Glutamatergic neuron (in vitro differentiated cells): ENCODE measurements at places on chromosomes 13 and 19. TPM values are rescaled to one million over a fixed set of nuclear protein-coding genes. Genes with fewer than 3 reads are reported as not detected.

Gene ZNF132
- 4.9 TPM for total RNA-seq

Gene PTH2
- total RNA-seq = 2.5 TPM

Gene PRR22
- 3.1 TPM for total RNA-seq

Gene PSG2
- not detected for total RNA-seq

Gene ZNF71
- total RNA-seq = 48.2 TPM

Gene ZNF888
- 3.8 TPM for total RNA-seq

Gene ZNF587
- total RNA-seq = 65.0 TPM

Gene HNRNPM
- 184 TPM for total RNA-seq

Gene HIF3A
- total RNA-seq = 4.4 TPM

Gene CCDC70
- not detected for total RNA-seq

Gene ZNF415
- total RNA-seq = 12.7 TPM

Gene LIN7B
- total RNA-seq = 32.6 TPM

Gene XRCC1
- 39.5 TPM for total RNA-seq

Gene ERF
- 28.0 TPM for total RNA-seq

Gene TIMM13
- 91.5 TPM for total RNA-seq

Gene FBXO17
- 5.5 TPM for total RNA-seq

Gene AMER2
- total RNA-seq = 1.5 TPM

Gene OR7D2
- total RNA-seq = not detected

Gene CEACAM8
- not detected for total RNA-seq

Gene TMEM190
- 3.7 TPM for total RNA-seq

Gene ZNF555
- 8.4 TPM for total RNA-seq

Gene ZNF430
- total RNA-seq = 19.9 TPM

Gene SIGLEC5
- not detected for total RNA-seq

Gene DUS3L
- total RNA-seq = 22.4 TPM

Gene HCN2
- 33.2 TPM for total RNA-seq

Gene TEX26
- not detected for total RNA-seq

Gene ZNF616
- total RNA-seq = 22.5 TPM

Gene C19orf44
- 5.0 TPM for total RNA-seq

Gene SIGLEC8
- not detected for total RNA-seq

Gene DOCK6
- 260 TPM for total RNA-seq

Gene GDF15
- total RNA-seq = 8.9 TPM

Gene RGL3
- total RNA-seq = 0.66 TPM

Gene ELAVL1
- total RNA-seq = 122 TPM

Gene PPP1R15A
- 106 TPM for total RNA-seq

Gene SAMD1
- total RNA-seq = 52.0 TPM

Gene C1QTNF9
- total RNA-seq = not detected

Gene FAM98C
- total RNA-seq = 5.8 TPM

Gene FUT1
- total RNA-seq = 4.4 TPM

Gene IRF3
- 40.1 TPM for total RNA-seq
